ENCODE measurements at places on chromosomes 6 and 20.

DNA sequence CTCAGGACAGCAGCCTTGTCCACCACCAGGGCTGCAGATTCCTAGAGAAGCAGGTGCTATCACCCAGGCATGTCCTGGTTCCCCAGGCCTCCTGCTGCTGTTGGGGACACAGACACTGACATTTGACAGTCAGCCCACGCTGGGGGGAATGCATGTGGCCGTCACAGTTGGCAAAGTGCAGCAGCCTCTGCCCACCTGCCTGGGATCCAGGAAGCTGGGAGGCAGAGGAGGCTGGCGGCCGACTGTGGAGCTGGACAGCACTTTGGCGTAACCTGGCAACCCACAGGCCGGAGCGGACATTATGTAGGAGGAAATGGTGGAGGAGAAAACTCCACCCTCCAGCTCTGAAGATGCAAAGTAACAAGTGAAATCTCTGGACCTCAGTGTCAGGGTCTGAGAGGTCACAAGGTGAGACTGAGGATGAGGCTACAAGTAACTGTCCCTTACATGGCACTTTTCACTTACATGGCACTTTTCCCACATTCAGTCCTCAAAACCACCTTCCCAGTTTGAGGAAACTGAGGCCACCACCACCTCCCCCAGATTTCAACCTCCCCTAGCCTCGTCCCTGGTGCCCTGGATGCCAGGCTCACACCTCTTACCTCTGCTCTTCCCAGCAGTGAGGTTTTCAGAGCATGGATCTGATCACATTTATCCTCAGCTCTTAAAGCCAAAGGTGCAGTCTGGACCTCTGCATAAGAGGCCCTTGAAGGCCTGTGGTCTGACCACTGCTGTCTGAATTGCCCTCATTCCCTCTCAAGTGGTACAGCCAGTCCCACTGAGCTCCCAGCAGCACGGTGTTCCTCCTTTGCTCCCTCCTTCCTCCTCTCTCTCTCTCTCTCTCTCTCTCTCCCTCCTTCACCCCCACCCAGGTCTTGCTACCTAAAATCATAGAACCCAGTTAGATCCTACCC, 8.7 kb downstream of the MAP1LC3A start:
- no peak for DNase-seq

- no peak for DNase-seq
These were observed 135.1 kb downstream of the KIF16B start for GRCh38 chr20:16438100-16438499.

DNA sequence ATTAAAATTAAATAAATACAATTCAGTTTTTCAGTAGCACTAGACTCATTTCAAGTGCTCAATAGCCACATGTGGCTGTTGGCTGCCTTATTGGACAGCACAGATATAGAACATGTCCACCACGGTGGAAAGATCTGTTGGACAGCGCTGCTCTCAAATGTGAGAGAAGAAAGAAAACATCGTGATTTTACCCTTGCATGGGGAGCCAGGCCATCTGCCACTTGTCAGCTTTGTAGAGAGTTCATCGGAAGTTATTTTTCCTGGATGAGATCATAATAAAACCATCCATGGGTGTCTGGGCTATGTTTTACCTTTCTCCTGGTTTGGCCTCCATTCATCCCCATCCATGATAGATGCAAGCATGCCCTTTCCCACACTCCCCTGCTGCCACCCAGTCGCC, 5.8 kb upstream of the KIF3B start:
- DNase-seq: no peak

- no peak for DNase-seq
These were observed 3.6 kb upstream of the TOX2 start for GRCh38 chr20:43911066-43911465.

GRCh38 chr6:2229742-2230141, 15.7 kb downstream of the GMDS start:
- no peak for DNase-seq

DNA sequence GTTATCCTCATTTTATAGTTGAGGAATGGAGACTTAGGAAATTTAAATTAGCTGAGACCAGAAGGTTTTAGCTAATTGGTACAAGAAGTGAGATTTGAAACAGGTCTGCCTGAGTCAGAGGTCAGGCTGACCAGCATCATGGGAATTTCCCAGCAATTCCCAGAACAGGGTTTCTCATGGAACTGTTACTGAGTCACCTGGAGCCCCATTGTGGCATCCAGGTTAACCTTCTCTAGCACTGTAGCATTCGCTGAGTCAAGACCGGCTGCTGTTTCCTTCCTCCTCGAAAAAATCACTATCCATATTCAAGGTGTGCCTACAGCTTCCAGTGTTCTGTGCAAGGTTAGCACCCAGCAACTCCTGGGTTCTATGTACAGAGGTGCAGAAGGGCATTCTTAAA, 238.0 kb upstream of the MAN1A1 start:
- no peak for DNase-seq

DNA sequence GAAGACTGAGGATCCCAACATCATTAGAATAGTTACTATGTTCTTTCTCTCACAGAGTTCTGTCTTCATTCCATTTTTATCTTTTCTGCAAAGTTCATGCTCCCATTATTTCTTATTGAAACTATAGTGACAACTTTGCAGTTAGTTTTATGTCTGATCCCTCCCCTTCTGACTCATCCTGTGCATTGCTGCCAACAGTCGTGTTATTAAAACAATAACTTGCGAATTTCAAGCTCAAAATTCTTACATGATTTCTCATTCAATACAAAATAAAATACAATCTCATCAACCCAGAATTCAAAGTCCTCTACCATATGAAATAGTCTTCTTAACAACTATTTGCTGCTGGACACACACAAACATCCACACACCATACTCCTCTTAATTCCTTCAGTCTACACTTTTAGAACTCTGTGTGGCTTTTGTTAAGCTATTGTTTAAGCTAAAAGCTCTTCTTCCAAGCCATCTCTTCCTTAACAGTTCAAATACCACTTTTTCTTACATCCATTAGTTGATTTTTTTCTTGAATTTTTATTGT, 261.4 kb upstream of the IRAK1BP1 start:
- no peak for DNase-seq

DNA sequence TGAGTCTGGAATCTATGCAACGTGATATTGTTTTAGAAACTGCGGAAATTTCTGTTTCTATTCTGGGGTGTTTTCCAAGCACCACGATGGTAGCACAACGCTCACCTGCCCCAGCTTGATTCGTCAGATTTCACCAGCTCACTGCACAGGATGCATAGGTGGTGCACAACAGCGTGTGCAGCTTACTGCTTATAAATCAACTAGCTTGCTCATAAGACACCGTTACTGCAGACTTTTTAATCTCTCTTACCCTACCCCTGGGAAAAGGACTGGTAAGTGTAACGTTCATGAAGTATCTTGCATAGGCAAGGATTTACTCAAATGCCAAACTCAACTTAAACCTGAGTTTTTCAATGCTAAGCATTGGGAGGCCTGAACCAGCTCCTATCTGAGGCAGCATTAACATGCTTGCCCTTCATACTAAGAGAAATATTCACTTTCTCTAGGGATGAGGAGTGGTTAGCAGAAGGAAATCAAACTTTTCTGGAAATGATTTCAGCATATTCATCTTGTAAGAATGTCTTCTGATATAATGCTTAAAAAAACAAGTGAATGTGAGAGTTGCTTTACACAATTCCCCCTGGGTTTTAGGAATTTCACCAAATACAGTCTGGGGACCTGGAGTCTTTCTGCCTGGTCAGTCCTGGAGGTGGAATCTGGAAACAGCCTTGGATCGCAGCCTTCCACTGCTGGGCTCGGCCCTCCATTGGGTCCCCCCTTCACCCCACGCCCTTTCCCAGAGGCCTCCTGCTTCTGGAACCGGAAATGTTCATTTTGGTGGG, 100.6 kb downstream of the DACT2 start:
- DNase-seq: no peak

DNA sequence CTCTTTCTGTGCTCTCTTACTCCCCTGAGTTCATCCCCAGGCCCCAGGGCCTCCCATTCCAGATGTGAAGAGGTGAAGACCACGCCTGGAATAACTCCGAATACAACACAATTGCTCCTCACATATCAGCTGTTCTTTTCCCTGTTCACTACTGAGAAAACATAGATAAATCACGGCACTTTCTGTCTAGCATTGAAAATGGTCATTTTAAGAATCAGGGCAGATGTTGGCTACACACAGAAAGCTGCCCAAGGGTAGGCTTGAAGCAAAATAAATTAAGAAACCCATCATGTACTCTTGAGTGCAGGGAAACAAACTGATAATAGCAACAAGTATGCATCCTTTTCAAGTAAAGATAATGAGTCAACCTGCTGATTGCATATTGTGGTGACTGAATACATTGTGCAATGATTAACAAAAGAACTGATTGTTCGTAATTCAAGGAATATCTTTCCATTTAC, 382.5 kb downstream of the PRKN start:
- no peak for DNase-seq

GRCh38 chr6:1950631-1951030, 294.8 kb downstream of the GMDS start:
- DNase-seq: no peak

DNA sequence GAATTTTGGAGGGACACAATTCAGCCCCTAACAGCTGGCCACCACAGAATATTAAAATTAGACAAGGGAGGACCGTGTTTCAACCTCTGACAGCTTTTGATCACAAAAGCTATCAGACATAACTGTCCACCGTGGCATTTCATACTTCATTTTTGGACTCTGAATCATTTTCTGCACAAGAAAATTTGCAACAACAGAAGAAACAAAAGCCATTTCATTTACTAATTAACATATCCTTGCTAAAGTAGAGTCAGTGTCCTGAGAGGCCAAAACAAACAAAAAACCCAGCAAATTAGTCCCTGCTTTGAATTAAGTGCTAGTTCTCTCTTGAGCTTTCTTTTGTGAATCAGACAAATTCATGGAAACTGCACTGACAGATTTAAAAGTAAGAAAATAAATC, 17.6 kb upstream of the COL12A1 start:
- no peak for DNase-seq

GRCh38 chr6:158158123-158158522, 9.9 kb downstream of the SERAC1 start:
- peak; percentile 53 for DNase-seq

GRCh38 chr6:54624779-54625178, 221.8 kb upstream of the FAM83B start:
- DNase-seq: no peak

DNA sequence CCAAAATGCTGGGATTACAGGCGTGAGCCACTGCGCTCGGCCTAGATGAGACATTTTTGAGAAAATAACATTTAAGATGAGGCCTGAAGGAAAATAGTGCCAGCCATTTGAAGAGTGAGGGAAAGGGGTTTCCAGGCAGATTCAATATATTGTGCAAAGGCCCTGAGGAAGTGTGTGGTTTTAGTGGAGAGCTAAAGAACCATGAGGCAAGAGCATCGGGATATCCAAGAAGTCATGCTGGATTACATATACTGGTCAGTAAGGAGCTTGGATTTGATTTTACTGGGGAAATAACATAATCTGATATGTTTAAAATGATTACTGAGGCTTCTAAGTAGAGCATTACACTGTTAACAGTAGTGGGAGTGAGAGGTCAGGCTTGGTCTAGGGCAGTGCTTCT, 47.0 kb downstream of the CARMIL1 start:
- DNase-seq: no peak

DNA sequence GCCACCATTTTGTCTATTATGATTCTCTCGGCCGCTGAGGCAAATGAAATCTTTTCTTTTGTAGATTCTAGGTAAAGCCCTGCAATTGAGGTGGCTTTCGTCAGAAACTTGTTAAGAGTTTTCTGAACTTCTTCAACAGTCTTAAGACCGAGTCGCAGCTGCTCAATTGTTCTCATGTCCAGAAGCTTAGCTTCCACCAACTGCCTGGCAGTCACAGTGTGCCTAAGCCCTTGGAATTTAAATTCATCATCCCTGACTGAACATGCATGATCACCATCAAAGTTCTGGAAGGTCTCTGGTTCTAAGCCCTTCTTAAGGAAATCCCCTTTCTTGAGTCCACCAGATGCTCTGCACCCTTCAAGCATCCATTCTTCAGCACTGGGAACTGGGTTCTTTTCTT, 25.7 kb downstream of the DST start:
- no peak for DNase-seq

- no peak for DNase-seq
These were observed 399.8 kb downstream of the CDC5L start for GRCh38 chr6:44787254-44787834.

DNA sequence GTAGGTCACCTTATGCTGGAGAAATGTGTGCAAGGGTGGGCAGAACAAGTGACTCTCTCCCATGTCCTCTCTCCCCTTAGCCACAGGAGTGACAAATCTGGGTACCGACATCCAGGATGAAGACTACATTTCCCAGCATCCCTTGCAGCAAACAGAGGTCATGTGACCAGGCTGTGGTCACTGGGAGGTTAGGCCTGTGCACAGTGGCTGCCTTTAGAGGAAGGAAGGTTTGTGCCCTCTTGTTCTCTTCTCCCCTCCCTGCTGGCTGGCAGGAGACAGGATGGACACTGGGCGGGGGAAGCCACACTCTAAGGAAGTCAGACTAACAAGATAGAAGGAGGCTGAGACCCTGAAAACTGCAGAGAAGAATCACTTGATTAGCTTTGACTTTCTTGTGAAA, 360.2 kb downstream of the PREX1 start:
- DNase-seq: peak; percentile 34

- DNase-seq: peak; percentile 20
These were observed 1.3 kb downstream of the EPB41L2 start for GRCh38 chr6:131061751-131062119.

GRCh38 chr6:90197854-90198496, 98.7 kb downstream of the BACH2 start:
- DNase-seq: peak; percentile 48

DNA sequence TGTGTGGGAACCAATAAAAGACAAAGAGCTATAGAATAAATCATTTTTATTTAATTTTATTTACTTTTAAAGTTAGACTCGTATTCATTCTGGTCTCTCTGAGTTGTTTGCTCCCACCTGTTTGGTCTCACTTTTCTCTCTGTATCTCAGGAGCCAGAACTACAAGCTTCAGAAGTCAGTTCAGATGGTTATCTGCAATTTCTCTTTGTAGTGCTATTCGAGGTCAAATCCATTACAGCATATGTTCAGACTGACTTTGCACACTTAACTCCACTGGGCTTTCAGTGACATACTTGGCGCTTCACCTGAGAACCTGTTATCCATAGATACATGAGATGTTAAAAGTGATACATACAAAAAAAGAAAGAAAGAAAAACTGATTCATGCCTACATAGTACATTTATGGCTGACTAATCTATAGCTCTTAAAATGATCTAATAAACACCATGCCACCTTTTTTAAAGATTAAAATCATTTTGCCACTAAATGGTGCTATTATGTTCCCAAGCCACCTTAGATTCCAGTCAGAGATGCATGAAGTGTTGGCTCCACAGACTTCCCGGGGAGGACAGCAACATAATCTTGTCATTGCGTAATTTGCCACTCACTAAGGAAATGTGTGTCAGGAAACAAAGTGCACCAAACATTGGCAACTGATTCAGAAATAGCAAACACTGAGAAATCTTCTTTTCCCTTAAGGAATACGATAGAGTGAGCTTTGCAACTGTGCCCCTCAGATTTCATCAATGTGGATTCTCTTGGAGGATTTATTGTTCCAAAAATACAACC, 396.7 kb downstream of the HACE1 start:
- no peak for DNase-seq

GRCh38 chr6:41659935-41660334, 21.7 kb downstream of the MDFI start:
- peak; percentile 22 for DNase-seq

- DNase-seq: no peak
These were observed 158.3 kb downstream of the TMEM242 start for GRCh38 chr6:157164972-157165371.
